ENCODE measurements at places on chromosomes 7 and 10.

- no peak for DNase-seq
Measured at GRCh38 chr7:119988401-119988800, 284.6 kb upstream of the KCND2 start.

DNA sequence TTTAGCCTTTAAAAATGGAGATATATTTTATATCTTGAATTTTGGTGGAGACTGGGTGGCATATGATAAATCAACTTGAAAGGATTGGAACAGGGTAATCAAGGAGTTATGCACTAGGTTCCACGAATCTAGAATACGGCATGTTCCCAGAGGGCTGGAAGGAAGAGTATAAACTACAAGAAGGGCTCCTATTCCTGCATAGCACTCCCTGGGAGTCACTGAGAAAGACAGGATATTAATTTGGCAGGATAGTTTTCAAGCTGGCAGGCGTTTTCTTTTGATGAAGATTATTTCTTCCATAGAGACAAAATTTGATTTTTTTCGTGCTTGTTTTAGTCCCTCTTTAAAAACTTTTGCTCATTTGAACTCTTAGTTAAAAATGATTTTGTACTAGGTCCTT, 119.7 kb downstream of the VWC2 start:
- DNase-seq = no peak

DNA sequence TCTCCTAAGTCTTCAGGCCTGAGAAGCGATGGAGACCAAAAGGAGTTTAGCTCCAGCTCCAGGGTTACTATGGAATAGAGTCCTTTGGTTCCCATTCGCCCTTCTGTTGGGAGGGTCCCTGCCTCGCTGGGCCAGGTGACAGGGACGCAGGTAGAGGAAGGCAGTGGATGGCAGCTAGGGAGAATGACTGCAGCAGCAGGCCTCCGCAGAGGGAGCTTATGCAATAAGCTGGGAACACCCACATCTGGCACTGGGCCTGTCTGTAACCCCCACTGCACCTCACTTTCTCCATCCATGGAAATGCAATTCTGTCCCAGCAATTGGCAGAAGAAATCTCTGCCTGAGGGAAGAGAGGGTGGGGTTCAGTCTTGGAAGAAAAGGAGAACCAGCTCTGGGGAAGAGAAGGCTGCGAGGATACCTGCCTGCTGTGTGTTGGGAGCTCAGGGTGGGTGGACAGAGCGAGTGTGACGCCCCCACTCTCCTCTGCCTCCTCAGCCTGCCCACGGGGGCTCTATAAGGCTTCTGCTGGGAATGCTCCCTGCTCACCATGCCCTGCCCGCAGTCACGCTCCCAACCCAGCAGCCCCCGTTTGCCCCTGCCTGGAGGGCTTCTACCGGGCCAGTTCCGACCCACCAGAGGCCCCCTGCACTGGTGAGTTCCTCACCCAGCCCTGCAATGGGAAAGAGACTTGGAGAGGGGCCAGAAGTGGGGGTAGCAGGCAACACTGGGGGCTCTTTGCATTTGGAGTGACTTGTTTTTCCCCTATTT, 10.3 kb downstream of the EPHB6 start:
- DNase-seq = no peak

DNA sequence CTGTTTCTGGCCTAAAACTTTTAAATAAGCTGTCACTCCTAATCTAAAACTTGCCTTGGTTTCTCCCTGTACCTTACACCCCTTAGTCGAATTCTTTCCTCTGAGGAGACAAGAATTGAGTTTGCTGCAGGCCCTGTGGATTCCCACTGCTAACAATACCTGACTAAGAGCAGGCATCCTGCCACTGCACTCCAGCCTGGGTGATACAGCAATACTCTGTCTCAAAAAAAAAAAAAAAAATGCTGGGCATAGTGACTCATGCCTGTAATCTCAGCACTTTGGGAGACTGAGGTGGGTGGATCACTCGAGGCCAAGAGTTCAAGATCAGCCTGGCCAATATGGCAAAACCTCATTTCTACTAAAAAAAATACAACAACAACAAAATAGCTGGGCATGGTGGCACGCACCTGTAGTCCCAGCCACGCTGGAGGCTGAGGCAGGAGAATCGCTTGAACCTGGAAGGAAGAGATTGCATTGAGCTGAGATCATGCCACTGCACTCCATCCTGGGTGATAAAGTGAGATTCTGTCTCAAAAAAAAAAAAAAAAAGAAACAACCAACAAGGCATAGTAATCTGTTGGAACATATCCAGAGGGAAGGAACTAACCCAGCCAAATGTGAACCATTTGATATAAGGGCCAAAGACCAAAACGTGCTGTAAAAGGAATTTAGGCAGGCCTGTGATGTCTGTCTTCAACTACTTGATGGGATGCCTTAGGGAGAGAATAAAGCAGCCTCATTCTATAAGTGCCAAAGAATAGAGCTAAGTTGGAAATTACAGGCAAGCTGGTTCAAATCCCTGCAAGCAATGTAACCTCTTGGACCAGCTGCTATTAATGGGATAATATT, 732.7 kb upstream of the AUTS2 start:
- DNase-seq = no peak

DNA sequence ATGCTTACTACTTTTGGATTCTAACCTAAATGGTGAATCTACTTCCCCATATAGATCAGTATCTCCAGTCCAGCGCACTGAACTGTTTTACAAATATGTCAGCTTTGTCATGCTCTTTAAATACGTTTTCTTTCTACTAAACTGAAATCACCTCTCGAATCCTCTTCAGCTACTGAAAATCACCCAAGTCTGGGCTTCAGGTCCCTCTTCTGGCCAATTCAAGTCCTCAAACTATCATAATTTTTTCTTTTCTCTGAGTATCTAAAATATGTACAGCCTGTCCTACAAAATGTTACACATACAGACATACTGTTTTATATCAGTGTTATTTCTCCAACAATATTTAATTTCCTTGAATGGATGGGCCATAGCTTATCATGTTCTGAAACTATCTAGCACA, 84.2 kb downstream of the CACNA2D1 start:
- no peak for DNase-seq

DNA sequence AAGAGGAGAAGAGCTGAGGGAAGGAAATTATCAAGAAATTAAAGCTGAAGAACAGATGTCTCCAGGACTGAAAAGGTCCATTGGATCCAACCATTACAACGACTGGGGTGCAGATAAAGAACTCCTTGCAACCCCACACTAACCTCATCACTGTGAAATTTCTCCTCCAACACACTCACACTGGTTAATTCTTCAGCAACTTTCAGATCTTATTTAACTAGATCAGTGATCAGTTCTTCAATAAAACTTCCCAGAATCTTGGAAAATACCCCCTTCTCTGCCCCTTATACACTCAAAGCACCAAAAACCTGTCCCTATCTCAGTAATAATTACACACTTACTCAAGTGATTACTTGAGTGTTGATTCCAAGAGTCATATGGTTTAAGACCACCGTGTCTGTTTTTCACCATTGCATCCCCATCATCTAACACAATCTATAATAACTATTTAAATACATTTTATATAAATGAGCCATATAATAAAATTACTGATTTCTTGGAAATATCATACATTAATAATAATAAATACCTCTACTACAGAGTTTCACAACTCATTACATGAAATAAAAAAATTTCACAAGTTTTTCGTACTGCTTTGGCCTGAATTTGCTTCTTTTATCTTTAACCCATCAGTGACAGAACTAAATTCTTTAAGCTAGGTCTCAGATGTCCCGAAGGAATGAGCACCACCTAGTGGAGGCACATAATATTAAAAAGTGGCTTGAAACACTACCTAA, 123.7 kb downstream of the MPP7 start:
- no peak for DNase-seq

DNA sequence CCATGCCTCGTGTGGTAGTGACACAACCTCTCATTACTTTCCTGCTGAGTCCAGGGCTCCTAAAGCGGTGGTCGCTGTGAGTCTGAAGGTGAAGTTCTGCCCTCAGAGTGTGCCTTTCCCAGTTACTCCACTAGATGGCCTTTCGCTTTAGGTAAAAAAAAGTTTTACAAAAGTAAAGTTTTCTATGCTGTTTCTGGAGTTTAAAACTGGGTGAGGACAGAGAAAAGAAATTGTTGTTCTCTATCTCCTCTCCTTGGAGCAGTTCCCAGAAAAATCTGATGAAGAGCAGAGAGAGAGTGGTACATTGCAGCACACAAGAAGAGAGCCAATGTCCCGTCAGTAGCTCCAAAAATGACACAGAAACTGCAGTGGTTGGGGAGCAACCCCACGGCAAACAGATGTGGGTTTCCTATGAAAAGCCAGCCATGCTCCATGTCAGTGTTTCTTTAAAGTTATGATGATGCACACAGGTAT, 257.1 kb downstream of the GLI3 start:
- DNase-seq = no peak

DNA sequence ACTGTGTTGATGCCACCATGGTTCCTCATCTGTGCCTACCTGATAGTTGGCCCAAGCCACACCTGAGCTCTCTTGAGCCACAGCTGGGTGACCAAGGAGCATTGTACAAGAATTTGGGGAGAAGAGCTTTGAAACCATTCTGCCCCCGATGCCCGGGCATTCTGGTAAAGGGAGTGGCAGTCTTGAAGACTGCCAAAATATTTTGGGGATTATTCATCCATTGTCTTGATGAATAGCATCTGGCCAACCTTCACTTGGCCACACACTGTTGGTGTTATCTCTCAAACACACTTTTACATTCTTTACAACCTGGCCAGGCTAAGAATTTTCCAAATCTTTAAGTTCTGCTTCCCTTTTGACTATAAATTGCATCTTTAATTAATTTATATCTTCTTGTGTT, 113.1 kb upstream of the PCBD1 start:
- no peak for DNase-seq

DNA sequence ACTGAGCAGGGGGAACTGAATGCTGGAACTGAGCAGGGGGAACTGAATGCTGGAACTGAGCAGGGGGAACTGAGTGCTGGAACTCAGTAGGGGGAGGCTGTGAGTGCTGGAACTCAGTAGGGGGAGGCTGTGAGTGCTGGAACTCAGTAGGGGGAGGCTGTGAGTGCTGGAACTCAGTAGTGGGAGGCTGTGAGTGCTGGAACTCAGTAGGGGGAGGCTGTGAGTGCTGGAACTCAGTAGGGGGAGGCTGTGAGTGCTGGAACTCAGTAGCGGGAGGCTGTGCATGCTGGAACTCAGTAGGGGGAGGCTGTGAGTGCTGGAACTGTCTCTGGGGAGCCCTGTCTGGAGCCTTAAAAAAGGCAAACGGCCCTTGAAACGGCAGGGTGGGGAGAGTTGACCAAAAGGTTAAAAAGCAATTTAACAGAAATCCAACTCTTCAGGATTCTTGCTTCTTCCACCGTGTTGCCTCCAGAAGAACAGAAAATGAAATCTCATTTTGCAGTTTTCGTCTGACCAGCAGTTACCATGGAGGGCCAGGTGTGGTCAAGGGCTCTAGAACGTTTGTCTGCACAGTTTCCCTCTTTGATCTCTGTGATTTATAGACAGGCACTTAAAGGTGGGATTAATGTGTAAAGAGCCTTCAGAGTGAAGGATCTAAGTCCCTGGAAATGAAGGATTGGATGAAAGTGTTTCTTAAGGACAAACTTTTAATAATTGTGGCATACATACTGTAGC, 19.1 kb downstream of the DOCK1 start:
- DNase-seq = peak; percentile 51

- DNase-seq = no peak
Measured at GRCh38 chr10:70866424-70866823, 21.9 kb downstream of the PCBD1 start.

DNA sequence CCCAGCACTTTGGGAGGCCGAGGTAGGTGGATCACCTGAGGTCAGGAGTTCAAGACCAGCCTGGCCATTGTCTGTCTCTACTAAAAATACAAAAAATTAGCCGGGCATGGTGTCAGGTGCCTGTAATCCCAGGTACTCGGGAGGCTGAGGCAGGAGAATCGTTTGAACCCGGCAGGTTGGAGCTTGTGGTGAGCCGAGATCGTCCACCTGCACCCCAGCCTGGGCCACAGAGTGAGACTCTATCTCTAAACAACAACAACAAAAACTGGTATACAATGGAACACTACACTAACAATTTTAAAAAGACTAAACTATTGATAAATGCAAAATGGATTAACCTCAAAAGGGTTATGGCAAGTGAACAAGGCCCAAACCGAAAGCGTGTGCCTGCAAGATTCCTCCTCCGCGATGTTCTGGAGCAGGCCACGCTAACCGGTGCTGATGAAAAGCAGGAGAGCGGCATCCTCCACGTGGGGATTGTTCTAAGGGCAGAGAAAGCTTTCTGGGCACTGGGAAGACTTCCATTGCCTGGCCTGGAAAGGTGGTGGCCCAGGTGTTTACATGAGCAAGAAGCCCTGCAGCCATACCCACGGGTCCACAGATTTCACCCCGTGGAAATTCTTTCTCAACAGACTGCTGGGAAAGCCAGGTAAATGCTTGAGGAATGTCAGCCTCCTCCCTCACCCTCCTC, 53.8 kb downstream of the PDGFA start:
- DNase-seq = no peak

GRCh38 chr7:137390076-137390475, 46.5 kb upstream of the PTN start:
- DNase-seq = peak; percentile 9

- no peak for DNase-seq
Measured at GRCh38 chr7:155338632-155339320, 41.1 kb downstream of the INSIG1 start.

DNA sequence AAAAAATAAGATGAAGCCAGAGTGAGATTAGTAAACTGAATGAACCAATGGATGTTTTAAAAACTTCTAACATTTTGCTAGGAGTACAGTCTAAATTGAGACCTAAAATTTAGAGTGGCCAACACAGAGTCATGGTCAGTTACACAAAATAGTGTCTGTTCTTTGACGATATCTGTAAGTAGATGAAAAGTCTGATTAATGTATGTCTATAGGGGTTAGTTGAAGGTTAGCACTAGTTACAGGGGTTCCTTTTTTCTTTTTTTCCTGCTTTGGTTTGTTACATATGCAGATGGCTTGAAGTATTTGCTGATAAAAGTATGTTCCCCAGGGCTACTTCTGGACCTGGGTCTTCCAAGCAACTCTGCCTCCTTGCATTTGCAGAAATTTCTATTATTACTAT, 90.1 kb upstream of the MTPN start:
- DNase-seq = no peak

- DNase-seq = no peak
Measured at GRCh38 chr7:52569151-52569550, 466.3 kb upstream of the POM121L12 start.

DNA sequence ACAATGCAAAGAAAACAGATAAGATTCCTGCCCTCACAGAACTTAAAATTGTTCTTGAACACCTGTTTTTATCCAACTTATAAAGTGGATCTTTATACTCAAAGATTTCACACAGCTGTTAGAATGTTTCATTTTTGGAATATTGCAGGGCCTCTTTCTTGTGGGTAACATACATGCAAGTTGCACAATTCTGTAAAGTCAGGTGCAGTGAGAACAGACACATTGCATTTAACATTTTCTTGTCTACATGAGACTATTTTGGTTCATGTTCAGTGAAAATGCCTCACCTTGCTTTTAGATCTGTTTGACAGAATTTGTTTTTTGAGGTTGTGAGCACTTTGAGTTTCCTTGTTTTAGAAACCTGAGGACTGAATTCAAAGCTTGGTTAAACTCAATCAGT, 707.8 kb downstream of the SUGCT start:
- DNase-seq = no peak

- no peak for DNase-seq
Measured at GRCh38 chr10:72082856-72083789, 5.2 kb downstream of the SPOCK2 start.

- no peak for DNase-seq
Measured at GRCh38 chr10:76992467-76992866, 645.1 kb downstream of the KCNMA1 start.

All from NCI-H510A (cell line).